Cerebellum (tissue), 4 donors: ENCODE measurements at places on chromosomes 2 and 18.

- peak; percentile 78 for DNase-seq
Measured at GRCh38 chr2:9769171-9770005, 73.9 kb upstream of the TAF1B start.

DNA sequence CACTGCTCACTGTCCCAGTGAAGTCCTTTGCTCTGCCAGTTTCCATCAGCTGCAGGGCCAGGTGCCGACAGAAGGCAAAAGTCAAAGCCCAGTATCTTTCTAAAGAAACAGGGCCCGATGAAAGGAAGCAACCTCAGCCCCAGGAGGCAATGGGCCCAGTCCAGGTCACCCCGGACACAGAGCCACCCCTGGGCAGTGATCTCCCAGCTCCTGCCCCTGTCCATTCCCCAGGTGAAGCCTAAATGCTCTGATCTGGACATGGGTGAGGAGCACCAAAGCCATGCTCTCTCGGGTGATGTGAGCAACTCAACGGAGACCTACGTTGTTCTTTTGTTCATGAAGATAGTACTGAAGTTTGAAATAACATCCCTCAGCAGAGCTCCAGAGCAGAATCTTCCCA, 61.6 kb downstream of the HDAC4 start:
- DNase-seq: no peak

DNA sequence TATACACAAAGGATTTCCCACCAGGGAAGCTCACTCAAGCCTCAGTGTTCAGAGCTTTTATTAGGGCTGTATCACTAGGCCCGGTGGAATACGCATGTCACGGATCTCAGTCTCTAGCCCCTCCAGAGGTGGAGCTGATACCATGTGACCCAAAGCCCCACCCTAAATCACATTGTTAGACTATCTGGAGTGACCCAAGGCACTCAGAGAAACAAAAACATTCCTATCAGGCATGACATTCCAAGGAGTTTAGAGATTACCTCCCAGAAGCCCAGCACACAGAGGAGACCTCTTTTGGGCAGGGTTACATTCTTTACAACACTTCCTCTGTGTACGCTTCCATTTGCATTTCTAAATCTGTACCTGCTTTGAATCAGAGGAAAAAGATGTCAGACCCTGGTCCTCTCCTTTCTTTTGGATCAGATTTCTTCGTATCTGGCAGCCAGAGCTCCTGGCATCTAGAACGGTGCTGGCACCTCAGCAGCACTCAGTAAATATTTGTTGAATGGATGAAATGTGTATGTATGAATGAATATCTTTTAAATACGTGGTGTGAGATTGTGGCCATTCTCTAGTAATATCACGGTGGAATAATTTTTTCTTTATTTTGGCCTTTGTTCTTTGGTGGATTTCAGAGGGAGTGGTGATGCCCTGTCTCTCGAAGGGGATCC, 37.7 kb upstream of the SMAD2 start:
- DNase-seq: no peak

GRCh38 chr2:88114889-88115288, 13.0 kb downstream of the FABP1 start:
- DNase-seq: no peak
